ENCODE measurements at places on chromosomes 13 and 19.

DNA sequence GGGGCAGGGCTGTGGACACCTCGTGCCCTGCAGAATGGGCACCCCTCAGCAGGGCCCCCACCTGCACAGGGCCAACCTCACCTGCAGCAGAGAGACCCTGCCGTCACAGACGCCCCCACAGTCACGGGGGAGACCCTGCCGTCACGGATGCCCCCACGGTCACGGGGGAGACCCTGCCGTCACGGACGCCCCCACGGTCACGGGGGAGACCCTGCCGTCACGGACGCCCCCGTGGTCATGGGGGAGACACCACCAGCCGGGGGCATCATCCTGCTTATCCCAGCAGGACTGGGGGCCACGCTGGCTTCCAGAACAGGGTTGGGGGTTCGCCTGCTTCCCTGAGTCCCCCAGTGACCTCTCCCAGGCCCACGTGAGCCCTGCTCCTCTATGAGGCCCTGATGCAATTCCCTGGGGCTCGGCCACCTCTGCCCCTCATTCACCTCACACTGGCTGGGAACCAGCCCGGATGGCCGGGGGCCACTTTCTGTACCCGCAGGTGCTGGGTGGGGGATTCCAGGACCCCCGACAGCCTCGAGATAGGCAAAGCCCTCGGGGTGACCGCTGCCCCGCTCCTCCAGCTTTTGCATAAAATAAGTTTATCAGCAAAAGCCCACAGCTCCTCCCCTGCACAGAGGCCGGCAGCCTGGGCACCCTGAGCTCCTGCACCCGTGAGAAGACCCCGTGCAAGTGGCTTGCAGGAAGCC is 23.6 kb downstream of the SBNO2 start:
- DNase-seq: no peak

DNA sequence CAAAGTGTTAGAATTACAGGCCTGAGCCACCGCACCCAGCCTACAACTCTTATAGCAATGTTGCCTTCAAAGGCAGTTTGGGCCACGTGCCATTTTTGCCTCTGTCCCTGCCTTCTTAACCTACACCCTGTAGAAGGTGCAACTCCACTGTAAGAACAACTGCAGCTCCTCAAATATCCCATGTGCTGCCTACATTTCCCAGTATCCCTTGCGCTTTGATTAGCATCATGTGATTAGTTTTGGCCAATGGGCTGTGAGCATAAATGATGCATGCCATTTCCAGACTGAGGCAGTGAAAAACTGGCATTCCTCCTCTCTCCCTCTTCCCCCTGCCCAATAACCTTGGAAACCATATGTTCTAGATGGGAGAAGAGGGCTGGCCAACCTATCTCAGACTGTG is 75.2 kb upstream of the MRI1 start:
- no peak for DNase-seq

DNA sequence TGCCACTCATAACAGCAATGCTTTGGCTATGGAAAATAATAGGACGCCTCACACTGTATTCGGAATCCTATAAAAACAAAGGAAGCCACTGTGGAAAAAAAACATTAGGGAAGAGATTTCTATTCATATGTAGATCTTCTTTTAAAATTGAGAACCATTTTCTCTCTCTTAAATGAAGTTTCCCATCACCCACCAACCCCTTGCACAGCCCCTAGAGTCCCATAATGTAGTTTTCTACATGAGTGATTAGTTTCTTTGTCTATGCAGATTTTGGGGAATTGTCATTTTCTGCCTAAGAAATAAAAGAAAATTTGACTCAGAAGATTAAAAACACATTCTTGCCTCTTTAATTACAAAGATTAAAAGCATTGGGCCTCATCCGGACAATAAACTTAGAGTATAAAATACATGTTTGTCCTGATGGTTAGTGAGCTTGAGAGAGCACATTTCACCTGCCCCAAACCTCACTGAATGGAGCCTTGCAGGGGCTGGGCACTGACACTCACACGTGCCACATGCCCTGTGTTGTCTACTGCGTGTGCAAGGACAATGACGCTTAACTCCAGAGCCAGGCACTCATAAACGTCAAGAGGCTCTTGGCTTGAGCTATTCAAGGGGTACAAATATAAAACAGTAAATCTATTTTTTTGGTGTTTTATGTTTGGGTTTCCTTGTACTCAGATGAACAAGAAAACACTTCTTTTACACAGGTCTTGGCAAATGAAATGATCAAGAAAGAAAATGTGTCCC is 40.0 kb upstream of the KL start:
- DNase-seq: no peak

DNA sequence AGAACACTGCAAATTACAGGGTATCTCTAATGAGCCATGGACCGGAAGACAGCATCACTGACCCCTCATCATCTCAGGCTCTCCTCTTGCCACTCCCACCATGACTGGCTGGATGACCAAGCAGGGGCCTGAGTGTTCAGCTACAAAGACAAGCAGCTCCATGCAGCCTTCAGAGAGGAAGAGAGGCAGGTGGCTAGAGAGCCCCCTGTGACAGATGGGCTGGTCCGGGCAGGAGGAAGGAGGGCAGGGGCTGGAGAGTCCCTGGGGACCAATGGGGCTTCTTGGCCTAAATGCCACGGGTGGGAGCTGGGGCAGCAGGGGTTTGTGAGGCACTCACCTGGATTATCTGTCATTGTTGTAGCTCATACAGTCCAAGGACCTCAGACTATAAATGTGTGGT is 12.8 kb upstream of the RASA3 start:
- DNase-seq: no peak

DNA sequence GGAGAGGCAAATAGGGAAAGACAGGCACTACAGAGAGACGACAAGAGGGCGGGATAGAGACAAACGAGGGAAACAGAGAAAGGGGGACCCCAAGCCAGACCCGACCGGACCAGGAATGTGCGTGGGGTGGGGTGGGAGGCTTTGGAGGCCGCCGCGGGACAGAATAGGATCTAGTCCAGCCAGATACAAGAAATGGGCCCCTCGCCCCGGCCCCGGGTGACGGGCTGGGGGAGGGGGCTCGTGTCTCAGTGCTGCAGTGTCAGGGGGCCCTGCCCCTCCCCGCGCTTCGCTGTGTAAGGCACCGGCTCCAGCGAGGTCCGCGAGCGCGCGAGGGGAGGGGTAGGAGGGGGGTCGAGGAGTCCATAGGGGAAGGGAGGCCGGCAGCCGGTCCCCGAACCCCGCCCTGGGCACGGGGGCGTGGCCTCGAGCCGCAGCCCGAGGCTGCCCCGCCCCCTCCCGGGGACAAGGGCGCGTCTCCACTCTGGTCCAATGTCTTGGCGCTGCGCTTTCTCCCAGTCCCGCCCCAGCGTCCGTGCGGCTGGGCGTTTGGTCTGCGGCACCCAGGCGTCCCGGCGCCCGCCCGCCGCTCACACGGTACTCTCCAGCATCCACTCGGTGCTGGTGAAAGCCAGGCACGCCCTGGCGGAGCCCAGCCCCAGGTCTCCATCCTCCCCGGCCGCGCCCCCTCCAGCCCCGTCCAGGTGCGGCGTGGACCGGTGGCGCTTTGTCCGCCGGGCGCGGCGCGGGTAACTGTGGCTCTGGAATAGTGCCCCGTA is 11.0 kb downstream of the IFNL1 start:
- no peak for DNase-seq
